ENCODE measurements at places on chromosomes 3 and 15.

GRCh38 chr3:42173307-42173706 is 82.2 kb downstream of the TRAK1 start:
- DNase-seq, result no peak

- DNase-seq, result no peak
Measured at GRCh38 chr15:25792128-25792527, 71.0 kb downstream of the ATP10A start.

- no peak for DNase-seq
Measured at GRCh38 chr3:10319251-10319650, 1.7 kb downstream of the SEC13 start.

DNA sequence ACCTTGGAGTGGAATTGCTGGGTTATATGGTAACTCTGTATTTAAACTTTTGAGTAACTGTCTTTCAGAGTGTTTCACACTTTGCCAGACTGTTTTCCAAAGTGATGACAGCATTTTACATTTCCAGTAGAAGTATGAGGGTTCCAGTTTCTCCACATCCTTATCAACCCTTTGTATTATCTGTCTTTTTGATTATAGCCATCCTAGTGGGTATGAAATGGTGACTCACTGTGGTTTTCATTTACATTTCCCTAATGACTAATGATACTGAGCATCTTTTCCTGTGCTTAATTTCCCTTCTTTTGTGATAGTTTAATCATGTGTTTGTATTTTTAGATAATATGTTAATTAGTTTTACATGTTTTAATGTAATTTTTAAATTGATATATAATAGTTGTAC is 138.1 kb upstream of the DAZL start:
- DNase-seq, result no peak

DNA sequence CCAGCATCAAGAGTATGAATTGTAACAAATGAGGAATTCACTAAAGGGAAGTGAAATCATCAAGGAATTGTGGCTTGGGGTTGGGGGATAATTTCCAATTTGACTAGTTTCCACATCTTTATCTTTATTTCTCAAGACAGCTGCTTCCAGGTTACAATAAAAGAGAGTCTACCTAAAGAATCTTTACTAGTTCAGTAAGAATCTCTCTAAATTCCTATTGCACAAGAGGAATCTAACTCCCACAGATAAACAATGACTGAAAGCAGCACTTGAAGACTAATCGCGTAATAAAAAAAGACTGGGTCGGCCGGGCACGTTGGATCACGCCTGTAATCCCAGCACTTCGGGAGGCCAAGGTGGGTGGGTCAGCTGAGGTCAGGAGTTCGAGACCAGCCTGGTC is 194.4 kb downstream of the KBTBD8 start:
- no peak for DNase-seq

GRCh38 chr3:178960918-178961317 is 110.7 kb downstream of the ZMAT3 start:
- no peak for DNase-seq

DNA sequence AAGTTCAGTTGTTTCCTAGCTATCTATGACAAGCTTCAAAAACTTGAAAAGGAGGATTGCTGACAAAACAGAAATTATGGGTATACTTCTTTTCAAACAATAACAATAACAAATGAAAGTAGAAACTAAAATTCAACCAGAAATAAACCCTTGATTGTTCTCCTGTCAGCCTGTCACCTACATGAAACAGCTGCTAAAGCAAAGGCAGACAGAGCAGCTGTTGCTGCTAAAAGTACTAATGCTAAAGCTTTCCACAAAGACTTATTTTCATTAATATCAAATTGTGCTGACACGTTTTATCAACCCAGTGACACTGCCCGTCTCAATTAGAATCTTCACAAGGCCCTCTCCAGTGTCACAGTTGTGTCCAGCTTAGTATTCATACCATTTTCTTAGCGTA is 533.2 kb upstream of the GBE1 start:
- no peak for DNase-seq

- DNase-seq, result no peak
Measured at GRCh38 chr3:168847291-168847883, 751.7 kb upstream of the GOLIM4 start.

DNA sequence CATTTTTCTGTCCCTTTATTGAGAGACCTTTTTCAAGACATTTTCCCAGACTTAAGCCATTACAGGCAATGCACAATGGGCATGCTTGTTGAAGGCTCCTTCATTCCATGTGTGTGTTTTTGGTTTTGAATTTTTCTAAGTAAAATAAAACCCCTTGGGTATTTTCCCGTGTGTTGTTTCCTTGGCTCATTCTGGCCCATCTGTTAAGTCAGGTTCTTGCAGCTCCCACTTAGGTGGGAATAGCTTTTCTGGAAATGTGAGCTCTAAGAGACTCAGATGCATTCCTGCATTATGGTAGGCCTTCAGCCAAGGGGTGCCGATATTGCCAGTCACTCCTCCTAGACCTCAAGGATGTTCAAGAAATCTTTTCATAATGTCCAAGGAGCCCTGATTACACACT is 314.9 kb downstream of the CACNA2D3 start:
- DNase-seq, result no peak

GRCh38 chr15:91967935-91968606 is 114.6 kb downstream of the SLCO3A1 start:
- no peak for DNase-seq

DNA sequence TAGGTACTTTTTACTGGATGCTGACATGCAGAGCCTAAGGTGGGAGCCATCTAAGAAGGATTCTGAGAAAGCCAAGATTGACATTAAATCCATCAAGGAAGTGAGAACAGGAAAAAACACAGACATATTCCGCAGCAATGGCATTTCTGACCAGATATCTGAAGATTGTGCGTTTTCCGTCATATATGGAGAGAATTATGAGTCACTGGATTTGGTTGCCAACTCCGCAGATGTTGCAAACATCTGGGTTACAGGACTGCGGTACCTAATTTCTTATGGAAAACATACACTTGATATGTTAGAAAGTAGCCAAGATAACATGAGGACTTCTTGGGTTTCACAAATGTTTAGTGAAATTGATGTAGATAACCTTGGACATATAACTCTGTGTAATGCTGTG is 125.1 kb downstream of the PLCL2 start:
- no peak for DNase-seq

DNA sequence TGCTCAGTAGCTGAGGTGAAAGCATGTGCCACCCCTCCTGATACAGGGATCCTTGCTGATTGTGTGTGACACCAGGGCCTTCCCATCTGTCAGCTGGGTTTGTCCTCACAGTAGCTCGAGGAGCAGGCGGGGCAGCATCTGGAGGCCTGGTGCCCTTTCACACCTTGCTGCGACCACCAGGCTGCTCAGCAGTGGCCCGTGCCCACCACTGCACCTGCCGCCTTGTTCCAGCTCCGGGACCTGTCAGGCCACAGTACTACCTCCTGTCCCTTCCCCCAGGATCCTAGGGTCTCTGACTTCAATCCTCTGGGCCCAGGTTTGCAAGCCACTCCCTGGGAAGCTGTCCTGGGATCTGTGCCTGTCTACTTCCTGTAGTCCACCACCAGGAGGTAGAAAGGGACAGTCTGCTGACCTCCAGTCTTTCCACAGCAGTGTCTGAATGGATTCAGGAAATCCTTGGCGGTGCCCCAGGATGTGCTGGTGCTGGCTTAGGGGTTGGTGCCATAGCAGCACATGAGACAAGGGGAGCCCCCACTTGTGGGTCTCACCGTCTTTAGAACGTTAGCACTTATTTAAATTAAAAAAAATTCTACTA is 27.5 kb downstream of the APBA2 start:
- no peak for DNase-seq

- no peak for DNase-seq
Measured at GRCh38 chr15:47429376-47429775, 287.9 kb upstream of the SEMA6D start.

GRCh38 chr3:64047787-64048186 is 24.5 kb upstream of the PSMD6 start:
- no peak for DNase-seq

GRCh38 chr3:182330646-182331045 is 462.7 kb upstream of the ATP11B start:
- DNase-seq, result no peak
